ENCODE measurements at places on chromosomes 7 and 10.

DNA sequence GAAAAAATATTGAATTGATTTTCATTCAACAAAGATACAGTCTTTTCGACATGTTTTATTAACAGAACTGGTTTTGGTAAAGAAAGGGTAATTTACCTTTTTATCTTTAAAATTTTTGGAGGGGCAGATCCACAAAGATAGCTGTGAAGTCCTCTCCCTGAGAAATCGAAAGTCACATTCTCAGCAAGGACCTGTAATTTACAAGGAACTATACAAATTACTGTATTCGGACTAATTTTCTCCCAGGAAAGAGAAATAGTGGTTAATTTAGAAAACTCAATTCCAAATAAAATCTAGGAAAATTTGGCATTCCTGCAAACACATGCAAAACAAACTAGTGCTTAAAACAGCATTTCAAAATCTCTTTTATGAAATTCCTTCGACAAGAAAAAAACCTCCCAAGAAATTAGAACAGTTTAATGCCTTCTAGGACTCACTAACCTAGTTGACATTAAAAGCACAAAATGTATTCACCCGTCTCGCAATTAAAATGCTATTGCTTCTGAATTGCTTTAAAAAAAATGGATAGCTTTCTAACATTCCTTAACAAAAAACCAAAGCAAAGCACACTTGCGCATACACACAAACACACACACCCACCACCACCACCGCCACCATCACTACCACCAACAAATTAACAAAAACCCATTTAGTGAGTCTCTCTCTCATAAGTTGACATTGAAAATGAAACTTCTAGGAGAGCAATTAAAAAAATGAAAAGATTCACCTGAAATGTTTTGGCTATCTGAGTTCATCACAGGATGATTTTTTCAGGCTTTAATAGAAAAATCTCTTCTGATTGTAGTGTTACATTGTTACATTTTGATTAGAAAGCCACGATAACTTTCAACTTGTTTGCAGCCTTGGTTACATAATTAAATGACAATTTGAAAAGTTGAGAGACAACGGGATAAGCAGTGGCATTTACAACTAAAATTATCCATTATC, 4.0 kb upstream of the NKX2-3 start:
- no peak for DNase-seq

- no peak for DNase-seq
Measured at GRCh38 chr10:62373995-62374861, at the start of gene ZNF365. ZNF365 (plus strand) TSS chr10:62374369; CDS start chr10:62376194, 1,825 bp downstream.

DNA sequence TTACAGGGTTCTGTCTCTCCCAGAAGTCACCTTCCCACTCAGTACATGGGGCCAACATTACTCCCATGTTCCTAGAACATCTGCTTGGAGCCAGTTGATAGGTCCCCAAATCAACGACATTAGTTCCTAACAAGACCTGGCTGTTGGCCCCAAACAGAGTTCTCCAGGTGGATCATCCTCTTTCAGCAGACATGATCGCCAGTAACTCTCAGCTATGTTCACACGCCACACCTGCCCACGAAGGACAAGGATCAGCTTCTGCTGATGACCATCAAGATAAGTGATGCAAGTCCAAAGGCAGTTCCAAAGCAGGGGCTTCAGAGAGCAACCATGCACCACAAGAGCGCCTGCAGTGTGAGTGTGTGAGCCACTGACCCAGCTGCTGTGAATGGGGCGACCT, 11.0 kb downstream of the ZNF777 start:
- no peak for DNase-seq

GRCh38 chr10:113666682-113667252, 2.9 kb upstream of the NRAP start:
- no peak for DNase-seq

GRCh38 chr7:131606346-131607290, 50.2 kb upstream of the PODXL start:
- no peak for DNase-seq

- no peak for DNase-seq
Measured at GRCh38 chr10:29257106-29257783, 31.6 kb upstream of the LYZL1 start.

- no peak for DNase-seq
Measured at GRCh38 chr10:99346247-99346646, 17.1 kb downstream of the CNNM1 start.

- no peak for DNase-seq
Measured at GRCh38 chr7:156218544-156219306, 406.5 kb upstream of the SHH start.

- DNase-seq = no peak
Measured at GRCh38 chr10:118581340-118581739, 14.1 kb downstream of the PRLHR start.

GRCh38 chr10:91299999-91300575, 79.6 kb downstream of the PCGF5 start:
- DNase-seq = no peak

DNA sequence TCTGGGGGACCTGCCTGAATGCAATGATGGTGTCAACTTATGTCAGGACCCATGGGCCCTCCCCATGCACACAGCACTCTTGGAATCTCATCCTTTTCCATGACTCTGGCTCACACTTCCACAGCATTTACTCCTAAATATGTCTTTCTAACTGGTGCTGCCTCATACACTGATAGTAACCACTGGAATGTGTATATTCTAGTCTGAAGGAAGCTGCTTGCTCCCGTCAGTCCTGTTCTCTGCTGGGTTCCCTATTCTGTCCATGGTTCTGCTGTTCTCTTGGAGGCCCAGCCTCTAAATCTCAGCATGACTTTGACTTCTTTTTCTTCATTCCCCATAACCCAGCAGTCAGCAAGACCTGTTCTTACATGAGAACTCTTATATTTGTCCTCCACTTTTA, 1055.1 kb downstream of the KCNMA1 start:
- DNase-seq = no peak

DNA sequence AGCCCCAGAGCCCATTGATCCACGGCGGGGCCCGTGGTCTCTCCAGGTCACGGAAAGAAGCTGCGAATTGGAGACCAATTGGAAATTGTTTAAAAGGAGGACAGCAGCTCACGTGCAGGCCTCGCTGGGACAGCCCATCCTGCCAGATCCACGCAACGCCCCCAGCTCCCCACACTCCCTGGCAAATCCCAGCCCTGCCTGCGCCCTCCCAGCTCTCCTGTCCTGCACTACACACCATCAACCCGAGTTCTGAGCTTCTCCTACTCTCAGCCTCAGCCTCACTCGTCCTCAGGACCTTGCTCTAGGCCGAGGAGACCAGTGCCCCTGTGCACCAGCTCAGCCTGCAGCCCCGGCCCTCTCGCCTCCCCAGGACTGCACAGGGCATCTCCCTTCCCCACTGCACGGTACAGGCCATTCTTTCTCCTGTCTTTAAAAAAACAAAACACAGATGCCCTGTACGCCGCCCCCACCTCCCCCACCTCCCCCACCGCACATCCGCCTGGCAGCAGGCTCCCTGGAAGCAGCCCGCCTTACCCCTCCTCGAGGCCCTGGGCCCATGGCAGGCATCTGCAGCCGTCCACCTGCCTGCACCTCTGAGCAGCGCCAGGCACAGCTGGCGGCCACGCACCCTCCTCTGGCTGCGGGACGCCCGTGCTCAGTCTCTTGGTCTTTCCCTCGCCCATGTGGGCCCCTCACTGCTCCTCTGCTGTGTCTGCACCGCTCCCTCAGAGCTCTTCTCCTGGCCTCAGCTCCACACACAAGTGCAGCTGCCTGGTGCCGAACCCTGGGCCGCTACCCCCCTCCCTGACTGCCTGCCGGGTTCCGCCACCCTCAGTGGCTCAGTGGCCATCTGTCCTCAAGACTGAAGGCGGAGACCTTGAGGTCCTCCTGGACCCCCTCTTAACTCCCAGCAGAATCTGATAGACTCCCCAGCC, 48.5 kb upstream of the SUN1 start:
- no peak for DNase-seq

DNA sequence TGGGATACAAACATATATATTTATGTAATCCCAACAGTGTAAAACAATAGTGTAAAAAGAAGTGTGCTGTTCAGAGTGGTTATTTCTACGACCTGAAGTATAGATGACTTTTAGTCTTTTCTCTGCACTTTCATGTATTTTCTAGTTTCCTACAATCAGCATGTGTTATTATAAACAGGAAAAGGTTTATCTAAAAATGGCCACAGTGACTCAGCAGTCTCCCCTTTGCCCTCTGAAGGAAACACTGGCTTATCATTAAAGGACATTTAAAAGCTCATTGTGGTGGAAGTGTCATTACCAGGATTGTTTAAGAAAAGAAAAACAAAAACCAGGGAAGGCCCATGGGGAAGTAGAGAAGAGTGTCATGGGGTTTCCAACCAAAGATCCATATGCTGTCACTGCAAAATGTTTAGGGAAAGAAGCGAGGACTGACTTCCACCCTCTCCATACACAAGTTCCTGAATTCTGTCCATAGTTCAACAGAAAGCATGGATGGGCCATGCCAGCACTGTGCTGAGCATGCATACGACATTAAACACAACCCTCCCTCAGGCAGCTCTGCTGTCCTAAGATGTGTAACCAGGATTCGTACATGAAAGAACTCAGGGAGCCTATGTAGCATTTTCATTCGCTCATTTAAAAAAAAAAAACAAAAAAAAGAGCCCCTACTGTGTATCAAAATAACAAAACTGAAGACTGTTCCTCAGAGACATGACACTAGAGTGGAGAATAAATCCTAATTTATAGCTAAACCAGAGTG, 10.2 kb downstream of the CYREN start:
- no peak for DNase-seq

- DNase-seq = no peak
Measured at GRCh38 chr7:43703573-43703972, 25.8 kb downstream of the COA1 start.

GRCh38 chr7:36301914-36302771, 87.5 kb upstream of the ANLN start:
- no peak for DNase-seq

DNA sequence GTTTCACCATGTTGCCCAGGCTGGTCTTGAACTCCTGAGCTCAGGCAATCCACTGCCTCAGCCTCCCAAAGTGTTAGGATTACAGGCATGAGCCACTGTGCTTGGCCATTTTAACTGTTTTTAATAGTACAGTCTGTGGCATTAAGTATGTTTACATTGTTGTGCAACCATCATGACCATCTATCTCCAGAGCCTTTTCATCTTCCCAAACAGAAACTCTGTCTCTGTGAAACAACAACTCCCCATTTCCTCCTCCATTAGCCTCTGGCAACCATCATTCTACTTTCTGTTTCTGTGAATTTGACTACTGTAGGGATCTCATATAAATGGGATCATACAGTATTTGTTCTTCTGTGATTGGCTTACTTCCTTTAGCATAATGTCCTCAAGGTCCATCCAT, 48.3 kb upstream of the SEPHS1 start:
- DNase-seq = no peak
